ENCODE measurements at places on chromosomes 3 and 15. TPM values are rescaled to one million over a fixed set of nuclear protein-coding genes. Genes with fewer than 3 reads are reported as not detected.

Gene ADCY5
- 201 TPM for total RNA-seq

GRCh38 chr3:58333206-58334012, 717 bp downstream of the PXK start:
- DNase-seq: no peak

- DNase-seq: no peak
Measured at GRCh38 chr15:51314391-51315337, 23.7 kb downstream of the CYP19A1 start.

Gene MRPL3
- total RNA-seq: 50.7 TPM

Gene MYEF2
- total RNA-seq: 20.0 TPM

GRCh38 chr3:73449774-73450173, 175.0 kb downstream of the PDZRN3 start:
- no peak for DNase-seq

- no peak for DNase-seq
Measured at GRCh38 chr15:81293728-81294515, 30.0 kb downstream of the STARD5 start.

DNA sequence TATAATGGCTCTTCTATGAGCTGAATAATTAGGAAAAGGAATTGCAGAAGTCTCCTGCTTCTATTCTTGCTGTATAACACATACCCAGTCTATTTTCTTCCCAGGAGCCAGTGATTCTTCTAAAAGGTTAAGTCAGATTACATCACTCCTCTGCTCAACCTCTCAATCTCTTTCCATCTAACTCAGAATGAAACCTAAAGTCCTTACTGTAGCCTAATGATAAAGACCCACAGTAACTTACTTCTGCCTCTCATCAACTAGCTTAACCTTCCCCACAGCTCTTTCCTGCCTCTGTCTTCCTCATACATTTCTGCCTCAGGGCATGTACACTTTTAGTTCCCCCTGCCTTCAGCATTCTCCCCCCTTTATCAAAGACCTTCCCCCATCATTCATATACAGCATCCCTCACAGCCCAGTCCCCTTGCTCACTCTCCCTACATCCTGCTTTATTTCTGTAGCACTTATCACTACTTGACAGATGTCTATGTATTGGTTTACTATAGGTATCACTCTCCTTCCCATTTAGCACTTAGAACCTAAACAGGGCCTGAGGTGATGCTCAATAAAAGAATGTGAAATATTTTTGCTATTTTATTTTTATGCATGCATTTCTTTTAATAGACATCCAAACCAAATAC, 28.5 kb upstream of the CMTM6 start:
- no peak for DNase-seq

- DNase-seq: no peak
Measured at GRCh38 chr3:50495609-50496423, 7.6 kb downstream of the CACNA2D2 start.

GRCh38 chr3:37862903-37863815, 1.5 kb downstream of the CTDSPL start:
- no peak for DNase-seq

Gene ARGFX
- not detected for total RNA-seq
